ENCODE measurements at places on chromosomes 11 and 22.

- no peak for DNase-seq
These were observed 130.1 kb downstream of the TRPC6 start for GRCh38 chr11:101453682-101454081.

DNA sequence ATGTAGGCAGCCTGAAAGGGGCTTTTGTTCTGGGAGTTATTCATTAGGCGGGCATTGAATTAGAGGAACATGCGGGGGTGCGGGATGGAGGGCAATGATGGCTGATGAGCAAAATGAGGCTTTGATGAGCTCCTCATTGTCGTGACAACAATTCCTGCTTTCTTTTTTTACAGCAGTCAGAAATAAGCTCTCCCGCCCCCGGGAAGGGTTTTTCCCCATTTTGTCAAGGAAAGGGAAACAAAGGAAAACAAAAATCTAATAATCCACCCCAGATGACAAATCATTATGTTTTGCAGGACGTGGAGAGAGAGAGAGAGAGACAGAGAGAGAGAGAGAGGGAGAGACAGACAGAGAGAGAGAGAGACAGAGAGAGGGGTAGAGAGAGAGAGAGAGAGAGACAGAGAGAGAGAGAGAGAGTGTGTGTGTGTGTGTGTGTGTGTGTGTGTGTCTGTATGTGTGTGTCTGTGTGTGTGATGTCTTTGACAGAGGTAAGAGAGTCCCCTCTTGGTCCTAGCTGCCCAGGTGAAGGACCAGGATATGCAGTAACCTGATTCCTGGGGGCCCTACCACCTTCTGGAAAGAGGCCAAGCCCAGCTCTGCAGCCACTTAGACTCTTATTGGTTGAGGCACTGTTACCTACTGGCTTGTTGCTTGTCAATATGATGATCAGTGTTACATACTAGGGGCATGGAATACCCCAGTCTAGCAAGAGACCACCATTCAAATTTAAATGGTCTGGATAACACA is 46.7 kb upstream of the PARVA start:
- DNase-seq = no peak

DNA sequence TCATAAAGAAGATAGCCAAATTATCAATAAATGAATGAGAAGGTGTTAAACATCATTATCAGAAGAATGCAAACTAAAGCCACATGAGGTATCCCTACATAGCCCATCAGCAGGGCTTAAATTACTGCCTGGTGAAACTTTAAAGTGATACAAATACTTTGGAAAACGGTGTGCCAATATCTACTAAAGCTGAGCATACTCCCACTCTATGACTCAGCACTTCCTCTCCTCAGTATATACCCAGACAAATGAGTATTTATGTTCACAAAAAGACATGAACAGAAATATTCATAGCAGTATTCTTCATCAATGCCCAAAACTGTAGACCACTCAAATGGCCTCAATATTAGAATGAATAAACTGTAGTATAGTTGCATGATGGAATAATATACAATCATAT is 284.6 kb upstream of the ZC3H12C start:
- no peak for DNase-seq

DNA sequence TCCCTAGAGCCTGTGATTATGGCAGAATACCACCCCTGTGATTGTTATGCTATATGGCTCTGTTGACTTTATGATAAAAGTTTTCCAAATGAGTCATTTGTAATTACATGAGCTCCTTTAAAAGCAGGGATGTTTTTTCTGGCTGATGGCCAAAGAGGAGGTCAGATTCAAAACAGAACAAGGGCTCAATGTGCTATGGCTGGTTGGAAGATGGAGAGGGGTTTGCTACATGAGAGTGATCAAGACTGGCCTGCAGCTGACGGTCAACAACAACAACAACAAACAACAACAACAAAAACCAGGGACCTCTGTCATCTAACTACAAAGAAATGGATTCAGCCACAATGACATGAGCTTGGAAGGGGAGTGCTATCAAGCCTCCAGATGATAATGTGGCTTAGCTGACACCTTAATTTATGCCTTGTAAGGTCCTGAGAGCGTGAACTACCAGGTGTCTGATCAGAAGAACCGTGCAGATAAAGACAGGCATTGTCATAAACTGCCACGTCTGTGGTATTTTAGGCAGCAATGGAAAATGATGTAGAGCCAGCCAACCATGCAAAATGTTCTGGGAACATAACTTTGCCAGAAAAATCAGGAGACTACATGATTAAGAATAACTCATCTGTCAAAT is 47.2 kb downstream of the PIWIL3 start:
- DNase-seq = no peak

DNA sequence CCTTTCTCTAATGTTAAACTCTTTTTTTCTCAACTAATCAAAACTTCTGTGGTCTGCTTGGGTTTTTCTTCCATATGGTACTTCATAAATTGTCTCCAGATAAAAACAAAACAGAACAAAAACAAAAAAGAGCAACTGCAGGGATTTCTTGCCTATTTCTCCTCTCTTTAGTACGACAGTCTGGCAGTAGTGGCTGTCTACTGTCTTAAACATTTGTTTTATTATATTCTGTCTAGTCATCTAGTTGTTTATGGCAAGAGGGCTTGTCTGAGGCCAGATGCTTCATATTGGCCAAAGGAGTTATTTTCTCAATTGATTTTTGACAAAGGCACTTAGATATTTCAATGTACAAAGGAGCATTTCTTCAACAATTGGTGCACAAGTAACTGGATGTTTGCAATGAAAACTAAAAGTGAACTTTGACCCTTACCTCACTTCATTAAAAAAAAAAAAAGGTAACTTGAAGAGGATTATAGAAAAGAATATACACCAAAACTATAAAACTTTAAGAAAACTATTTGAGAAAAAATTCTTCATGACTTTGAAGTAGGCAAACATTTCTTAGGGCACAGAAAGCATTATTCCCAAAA is 404.2 kb downstream of the LUZP2 start:
- DNase-seq = no peak

DNA sequence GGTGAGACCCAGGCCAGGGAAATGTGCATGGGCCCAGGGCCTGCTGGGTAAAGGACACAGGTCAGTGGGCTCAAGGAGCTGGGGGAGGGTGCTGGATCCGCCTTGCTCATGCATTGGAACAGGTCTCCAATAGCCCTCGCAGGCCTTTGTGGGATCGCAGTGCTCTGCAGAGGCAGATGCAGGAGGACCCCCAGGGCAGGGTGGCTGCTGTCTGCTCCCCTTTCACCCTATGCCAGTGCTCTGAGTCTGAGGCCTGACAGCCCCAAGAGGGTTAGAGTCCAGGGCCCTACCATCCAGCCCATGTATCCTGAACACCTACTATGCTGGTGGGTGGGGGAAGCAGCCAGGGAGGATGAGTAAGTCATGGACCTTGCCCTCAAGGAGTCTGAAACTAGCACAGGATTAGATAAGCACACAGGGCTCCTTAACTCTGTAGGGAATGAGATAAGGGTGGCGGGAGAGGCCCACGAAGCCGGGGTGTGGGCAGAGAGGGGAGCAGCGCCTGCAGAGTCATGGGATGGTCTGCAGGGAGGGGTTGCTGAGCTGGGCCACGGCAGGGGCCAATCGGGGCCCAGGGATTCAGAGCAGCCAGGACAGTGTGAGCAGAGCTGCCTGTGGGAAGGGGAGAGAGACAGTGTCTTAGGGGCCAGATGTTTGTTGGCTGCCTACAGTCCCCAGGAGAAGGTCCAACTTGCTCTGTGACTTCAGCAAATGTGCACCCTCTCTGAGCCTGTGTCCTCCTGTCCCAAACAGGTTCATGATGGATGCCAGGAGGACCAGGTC is 10.5 kb upstream of the EHD1 start:
- no peak for DNase-seq

GRCh38 chr11:1343391-1344055 is 34.1 kb upstream of the TOLLIP start:
- no peak for DNase-seq

GRCh38 chr11:129636926-129637325 is 178.7 kb upstream of the TMEM45B start:
- DNase-seq = no peak

- no peak for DNase-seq
These were observed 911.9 kb downstream of the OPCML start for GRCh38 chr11:132620423-132620822.

GRCh38 chr22:48554893-48555572 is 1272.6 kb downstream of the BRD1 start:
- no peak for DNase-seq

- no peak for DNase-seq
These were observed 11.3 kb upstream of the CCDC86 start for GRCh38 chr11:60830478-60831142.

- no peak for DNase-seq
These were observed 69.3 kb downstream of the RAB38 start for GRCh38 chr11:88105951-88106350.

All from central memory CD4-positive, alpha-beta T cell (primary cell).